ENCODE measurements at places on chromosomes 16 and 17.

GRCh38 chr17:79930062-79930876, 91.0 kb upstream of the CBX4 start:
- no peak for DNase-seq

- no peak for DNase-seq
Observed at GRCh38 chr16:86034421-86034919, 135.5 kb downstream of the IRF8 start.

DNA sequence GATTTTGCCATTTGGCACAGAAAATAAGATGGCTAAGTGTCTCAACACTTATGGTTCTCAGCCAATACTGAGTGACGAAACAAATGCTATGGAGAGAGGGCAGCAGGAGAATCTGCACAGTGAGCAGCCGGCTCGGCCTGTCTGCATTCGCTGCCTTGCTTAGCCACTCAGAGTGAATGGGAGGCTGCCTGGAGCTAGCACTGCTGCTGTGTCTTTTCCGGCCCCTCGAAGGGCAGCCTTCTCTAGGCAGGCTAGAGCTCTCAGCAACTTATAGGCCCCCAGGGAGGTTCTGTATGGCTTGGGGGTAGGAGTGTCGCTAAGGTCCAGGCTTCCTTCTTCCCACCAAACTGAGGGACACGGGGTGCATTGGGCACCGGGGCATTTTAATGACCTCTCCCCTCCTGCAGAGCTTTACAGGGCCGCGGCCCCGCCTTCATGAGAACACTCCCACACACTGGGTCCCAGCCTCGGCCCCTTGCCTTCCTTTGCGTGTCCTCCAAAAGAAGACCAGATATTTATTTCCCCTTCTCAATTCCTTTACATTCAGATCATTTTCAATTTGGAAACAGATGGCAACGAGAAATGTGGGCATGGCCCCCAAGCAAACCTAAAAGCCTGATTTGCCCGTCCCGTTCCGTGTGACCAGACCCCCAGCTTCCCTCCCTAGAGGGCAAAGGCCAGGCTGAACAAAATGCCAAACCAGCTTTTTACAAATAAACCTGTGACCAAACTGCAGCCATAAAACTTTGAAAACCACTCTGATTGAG, 670.9 kb downstream of the TOX3 start:
- DNase-seq, result no peak

DNA sequence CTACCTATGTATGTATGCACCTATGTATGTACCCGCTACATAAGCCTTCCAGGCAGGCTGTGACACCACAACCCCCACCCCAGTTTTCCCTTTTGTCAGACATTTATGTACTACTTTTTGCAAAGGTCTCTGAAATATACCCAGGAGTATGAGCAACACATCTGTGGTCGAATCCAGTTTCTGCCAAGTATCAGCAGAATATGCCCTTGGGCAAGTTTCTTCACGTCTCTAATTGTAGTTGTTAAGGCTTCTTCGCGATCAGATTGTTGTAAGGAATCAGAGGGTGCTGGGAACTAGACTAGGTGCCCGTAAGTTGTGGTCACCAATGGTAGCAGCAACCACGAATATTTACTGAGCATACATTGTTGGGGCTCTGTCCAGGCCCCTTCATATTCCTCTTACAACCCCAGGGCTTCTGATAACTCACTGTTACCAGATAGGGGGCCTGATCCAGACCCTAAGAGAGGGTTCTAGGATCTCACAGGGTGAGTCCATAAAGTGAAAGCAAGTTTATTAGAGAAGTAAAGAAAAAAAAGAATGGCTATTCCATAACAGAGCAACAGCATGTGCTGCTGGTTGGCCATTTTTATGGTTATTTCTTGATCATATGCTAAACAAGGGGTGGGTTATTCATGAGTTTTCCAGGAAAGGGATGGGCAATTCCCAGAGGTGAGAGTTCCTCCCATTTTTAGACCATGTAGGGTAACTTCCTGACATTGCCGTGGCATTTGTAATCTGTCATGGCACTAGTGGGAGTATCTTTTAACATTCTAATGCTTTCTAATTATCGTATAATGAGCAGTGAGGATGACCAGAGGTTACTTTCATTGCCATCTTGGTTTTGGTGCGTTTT, 16.6 kb downstream of the NUDT7 start:
- DNase-seq, result no peak

DNA sequence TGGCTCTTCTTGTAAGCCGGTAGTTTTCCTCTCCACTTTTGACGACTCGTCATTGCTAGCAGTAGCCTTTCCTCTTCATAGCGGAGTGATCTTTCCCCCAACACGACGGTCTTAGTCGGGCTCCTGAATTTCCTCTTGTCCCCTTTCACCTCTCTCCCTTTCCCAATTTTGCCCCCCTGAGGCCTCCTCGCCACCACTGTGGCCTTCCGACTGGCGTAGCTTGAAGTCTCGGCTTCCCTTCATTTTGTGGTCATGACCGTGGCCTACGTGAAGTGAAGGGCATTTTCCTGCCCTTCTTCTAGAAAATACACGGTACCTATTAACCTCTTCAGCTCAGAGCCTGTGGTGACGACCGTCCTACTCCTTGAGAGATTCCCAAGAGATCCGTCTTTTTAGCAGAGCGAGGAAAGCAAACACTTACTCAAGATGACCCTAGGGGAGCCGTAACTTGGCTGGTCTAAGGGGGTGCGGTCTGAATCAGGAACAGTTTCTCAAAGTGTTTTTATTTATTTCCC, 787 bp downstream of the PRKAR1A start:
- DNase-seq, result no peak

DNA sequence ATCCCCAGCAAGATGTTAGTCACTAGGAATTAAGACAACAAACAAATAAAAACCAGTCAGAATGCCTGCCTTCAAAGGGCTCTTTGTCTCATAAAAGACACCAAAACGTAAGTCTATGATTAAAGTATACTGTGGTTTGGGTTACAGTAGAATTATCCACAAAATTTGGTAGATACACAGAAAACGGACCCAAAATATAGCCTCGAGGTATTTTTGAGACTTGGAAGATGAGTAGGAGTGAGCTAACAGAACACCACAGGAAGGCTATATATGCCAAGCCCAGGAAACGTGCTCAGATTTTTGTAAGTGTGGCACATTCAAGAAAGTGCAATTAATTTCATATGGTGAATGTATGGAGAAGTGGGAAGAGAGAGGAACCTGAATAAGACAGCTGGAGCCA, 831.4 kb downstream of the CDH11 start:
- DNase-seq, result no peak

DNA sequence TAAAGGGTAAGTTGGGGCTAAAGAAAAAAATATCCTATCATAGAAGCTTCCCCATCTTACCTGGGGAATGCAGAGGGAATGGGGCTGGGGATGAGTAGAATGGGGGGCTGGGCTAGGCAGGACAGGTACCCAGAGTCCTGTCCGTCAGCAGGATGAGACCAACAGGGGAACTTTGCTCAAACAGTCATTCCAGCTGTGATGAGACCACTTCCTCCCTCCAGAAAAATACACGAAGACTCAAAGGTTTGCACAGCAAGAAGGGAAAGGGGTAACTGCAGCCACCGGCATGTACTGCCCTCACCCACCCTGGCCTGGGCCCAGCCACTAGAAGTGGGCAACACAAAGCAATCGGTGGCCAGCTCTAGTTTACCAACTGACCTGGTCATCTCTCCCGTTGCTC, 20.7 kb upstream of the SLC35B1 start:
- no peak for DNase-seq

GRCh38 chr17:82767041-82767754, 15.3 kb downstream of the TBCD start:
- peak; percentile 87 for DNase-seq

- DNase-seq, result no peak
Observed at GRCh38 chr17:16969931-16970906, 1.7 kb downstream of the TNFRSF13B start.

DNA sequence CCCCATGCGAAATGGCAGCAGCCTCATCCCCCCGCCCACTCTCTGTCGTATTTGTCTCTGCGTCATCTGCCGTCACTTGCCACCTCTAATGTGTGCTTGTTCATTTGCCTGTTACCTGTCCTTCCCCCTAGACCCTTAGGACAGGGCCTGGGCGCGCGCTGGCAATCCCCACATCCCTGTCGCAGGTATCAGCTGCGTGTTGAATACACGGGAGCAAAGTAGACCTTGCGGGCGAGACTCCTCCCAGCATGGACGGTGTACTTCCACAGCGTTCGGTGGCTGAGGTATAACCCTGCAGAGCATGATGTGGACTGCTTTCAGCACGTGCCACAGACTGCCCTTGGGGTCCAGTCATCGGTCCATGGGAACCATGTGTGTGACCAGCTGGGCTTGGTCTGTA, 170.1 kb upstream of the CHMP6 start:
- DNase-seq, result no peak

- no peak for DNase-seq
Observed at GRCh38 chr16:21644674-21645073, 7.7 kb downstream of the IGSF6 start.

DNA sequence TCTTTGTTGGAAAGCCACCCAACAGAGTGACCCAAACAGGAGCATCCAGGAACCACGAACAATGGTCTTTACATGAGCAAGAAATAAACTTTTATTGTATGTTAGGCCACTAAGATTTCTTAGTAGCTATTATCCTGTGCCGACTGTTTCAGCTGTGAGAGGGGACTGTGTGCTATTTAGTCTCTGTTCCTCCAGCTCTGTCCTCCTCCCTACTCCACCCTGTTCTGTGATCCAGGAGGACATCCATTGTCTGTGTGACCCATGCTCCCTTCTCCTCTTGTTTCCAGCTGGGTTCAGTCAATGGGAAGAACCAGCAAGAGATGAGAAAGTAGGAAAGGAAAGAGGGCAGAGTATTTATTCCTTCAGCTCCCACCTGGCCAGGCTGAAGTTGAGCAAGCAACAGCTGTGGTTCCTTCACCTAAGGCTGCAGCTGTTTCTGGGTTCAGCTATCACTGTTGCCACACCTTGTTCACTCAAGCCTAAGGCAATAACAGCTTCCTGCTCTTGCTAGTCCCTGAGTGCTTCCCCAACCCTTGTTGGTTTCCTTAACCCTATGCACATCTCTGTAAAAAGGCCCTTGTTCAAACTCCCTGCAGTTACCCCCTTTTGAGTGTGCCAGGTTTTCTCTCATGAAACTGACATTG, 14.9 kb upstream of the B4GALNT2 start:
- no peak for DNase-seq

GRCh38 chr17:17518951-17519350, 22.8 kb upstream of the RASD1 start:
- DNase-seq, result no peak

DNA sequence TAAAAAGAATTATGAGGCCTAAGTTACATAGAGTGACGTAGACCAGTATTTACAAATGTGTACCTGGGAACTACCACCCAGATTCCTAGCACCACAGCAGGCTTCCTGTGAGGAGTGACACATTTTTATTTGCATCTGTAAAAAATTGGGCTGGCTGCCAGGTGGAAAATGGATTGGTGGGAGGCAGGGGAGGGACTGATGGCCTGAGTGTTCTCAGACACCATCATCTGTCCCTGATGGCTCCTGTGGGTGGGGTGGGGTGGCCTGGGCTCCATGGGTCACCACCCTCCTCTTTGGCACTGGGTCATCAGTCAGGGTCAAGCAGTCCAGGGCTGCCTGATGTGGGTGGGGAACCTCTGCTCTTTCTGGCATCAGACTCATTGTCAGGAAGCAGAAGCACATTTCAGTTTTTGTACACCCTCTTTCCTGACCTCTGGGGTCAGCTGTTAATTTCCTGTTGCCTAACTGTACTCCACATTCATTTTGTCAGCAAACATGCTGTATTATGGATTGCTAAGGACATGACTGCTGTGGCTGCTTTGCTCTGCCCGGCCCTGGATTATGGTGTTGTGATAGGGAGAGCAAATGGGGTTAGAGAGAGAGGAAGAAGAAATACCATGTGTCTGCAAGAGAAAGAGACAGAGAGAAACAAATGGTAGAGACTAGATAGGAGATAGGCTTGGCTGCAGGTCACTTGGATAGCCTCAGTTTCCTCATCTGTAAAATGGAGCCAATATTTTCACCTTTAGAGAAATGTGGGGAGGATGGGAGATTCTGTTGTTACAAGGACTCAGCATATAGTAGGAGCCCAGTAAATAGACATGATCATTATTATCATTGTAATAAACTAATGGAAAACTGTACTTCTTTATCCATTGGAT, 11.6 kb upstream of the MFAP4 start:
- no peak for DNase-seq

DNA sequence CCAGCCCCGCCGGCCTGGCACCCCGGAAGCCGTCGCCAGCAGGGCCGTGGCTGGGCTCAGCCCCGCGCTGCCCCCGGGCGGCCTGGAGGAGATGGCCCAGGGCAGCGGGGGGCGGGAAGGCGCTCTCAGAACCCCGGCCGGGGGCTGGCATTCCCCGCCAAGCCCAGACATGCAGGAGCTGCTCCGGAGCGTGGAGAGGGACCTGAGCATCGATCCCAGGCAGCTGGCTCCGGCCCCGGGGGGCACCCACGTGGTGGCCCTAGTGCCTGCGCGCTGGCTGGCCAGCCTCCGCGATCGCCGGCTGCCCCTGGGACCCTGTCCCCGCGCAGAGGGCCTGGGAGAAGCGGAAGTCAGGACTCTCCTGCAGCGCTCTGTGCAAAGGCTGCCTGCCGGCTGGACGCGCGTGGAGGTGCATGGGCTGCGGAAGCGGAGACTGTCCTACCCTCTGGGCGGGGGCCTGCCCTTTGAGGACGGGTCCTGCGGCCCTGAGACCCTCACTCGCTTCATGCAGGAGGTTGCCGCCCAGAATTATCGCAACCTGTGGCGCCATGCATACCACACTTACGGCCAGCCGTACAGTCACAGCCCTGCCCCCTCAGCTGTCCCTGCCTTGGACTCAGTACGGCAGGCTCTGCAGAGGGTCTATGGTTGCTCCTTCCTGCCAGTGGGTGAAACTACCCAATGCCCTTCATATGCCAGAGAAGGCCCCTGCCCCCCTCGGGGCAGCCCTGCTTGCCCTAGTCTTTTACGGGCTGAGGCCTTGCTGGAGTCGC, 551 bp downstream of the WDR81 start:
- peak; percentile 71 for DNase-seq

- DNase-seq, result no peak
Observed at GRCh38 chr16:47667956-47668355, 206.8 kb downstream of the PHKB start.

GRCh38 chr17:75679706-75680211, 12.6 kb downstream of the SAP30BP start:
- no peak for DNase-seq

DNA sequence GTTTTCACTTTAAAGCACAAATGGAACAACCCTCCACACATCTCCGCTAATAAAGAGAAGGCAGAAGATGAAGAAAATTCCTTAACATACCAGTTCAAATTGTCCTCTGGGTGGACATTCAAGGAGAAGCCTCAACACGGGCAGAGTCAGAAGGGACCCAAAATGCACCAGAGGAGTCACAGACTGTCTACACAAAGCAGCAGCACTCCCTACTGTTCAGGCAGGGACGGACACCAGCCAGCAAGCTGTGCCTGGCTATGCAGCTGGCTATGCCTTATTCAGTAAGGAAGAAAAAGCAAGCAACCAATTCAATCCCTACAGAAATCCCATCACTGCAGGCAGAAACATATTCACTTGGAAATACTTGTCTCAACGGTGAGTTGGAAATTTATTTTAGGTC, 8.1 kb downstream of the DNAJC7 start:
- no peak for DNase-seq

GRCh38 chr17:35423761-35424160, 8.5 kb downstream of the SLFN12 start:
- no peak for DNase-seq

- peak; percentile 63 for DNase-seq
Observed at GRCh38 chr17:34424814-34425491, 61.9 kb upstream of the CCL1 start.

- DNase-seq, result no peak
Observed at GRCh38 chr17:73430165-73430680, 118.4 kb upstream of the CDC42EP4 start.

- no peak for DNase-seq
Observed at GRCh38 chr16:57539072-57539796, 2.9 kb upstream of the CCDC102A start.
